Astrocyte of the spinal cord (primary cell): ENCODE measurements at places on chromosomes 12 and 14.

- DNase-seq, result peak; percentile 90
These were observed 19.7 kb upstream of the PLEKHD1 start for GRCh38 chr14:69464829-69465228.

- no peak for DNase-seq
These were observed 472.8 kb upstream of the PRICKLE1 start for GRCh38 chr12:43062201-43062895.

DNA sequence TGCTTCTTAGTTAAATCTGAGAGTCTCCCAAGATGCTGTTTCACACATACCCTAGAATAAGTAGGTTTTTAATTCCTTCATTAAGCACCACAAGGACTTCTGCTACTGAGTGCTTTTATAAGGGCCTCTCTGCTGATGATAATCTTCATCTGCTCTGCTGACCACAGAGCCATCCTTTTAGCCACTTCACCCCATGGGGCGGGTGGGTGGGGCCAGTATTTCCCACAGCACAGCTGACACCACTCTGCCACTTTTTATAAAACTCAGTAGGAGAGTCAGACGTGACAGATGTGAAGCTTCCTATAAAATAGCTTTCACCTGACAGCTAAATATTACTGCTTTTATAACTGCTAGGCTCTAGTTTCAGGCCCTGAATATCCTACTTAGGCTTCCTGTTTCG, 20.3 kb downstream of the FCF1 start:
- DNase-seq, result no peak

DNA sequence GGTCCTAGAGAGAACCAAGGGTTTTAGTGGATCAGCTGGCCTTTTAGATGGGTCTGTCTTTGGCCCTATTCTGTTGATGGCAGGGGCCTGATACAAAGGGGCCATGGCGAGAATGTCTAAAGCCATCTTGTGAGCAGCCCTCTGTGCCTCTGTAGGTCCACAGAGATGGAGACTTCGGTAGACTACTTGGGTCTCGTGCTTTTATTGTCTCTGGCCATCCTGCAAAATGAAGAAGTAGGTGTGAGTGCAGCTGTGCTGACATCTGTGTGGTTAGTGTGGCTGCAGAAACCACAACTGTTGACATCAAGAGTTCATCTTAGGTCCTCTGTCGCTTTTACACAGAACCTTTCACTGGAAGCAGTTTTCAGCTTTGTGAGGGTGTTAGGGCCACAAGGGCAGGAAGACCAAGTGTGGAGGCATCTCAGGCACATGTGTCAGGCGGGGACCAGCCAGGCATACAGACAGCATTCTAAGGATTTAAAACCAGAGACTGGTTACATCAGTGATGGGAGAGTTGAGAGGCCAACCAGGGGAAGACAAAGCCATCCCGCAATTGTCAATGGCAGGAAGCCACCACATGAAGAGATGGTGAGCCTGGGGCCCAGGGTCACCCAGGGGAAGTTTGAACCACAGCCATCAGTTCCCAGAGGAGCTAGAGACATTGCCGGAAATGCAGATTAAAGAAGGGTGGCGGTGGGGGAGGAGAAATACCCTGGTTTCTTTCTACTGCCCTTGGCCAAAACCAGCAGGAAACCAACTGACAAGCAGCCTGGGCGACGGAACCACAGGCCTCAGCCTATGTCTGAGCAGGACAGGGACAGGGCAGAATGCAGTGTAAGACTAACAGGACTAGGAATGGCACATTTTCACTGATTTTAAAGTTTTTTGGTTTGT, 13.0 kb upstream of the TPCN1 start:
- peak; percentile 34 for DNase-seq

DNA sequence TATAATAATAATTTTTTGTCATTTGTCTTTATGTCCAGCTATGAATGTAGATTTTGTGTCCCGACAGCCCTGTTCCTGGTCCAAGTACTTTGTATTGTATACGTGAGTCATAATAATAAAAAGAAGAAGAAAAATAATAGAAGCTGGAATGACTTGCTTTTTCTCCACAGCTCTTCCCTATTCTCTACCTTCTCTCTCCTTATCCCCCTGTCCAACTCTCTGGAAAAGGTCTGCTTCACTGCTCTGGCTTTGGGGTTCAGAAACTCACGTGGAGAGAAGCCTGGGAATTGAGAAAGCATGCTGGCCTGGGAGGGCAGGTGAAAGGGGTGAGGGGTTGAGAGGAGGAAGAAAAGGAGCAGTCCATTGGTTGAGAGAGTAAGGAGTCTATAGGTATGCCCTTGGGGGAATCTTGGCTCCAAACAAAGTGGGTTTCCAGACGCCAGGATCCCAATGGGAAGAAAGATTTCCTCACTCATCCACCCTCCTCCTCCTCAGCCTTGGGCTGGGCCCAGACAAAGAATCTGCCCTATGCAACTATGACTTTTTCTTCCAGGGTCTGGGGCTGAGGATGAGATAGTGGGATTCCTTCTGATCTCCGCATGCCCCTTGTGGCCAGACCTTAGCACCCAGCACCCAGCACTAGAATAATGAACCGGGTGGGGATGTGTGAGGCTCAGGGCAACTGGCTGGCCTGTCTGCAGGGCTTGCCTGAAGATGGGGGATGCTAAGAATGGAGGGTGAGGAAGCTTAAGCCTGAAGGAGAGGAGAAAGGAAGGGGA, 4.0 kb downstream of the HOXC8 start:
- DNase-seq, result no peak

DNA sequence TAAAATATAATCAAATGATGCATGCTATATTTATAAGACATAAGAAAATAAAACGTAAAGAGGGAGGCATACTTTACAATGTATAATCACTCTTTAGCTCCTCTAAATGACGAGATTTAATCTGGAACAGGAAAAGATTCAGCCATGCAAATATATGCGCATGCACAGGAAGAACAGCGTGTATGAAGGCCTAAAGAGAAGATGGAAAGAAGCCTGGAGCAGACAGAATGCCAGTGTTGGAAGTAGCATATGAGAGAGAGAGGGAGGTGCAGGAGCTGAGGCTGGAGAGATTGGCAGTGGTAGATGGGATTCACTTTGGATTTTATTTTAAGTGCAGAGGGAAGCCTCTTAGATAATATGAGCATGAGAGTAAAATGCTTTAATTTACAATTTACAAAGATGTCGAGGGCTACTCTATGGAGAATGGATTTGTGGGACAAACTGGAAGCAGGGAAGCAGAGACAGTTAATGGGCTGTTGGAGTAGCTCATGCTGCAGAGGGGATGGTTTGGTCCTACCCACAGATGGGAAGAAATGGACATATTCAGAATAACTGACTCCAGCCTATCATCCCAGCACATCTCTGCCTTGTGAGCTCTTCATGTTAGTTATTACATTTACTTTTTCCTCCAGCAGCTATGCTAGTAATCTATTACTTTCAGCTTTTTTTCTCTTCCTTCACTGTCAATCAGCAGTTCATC, 411.1 kb downstream of the TMTC2 start:
- DNase-seq, result no peak

GRCh38 chr14:91420686-91421085, 3.1 kb upstream of the CCDC88C start:
- DNase-seq, result no peak

DNA sequence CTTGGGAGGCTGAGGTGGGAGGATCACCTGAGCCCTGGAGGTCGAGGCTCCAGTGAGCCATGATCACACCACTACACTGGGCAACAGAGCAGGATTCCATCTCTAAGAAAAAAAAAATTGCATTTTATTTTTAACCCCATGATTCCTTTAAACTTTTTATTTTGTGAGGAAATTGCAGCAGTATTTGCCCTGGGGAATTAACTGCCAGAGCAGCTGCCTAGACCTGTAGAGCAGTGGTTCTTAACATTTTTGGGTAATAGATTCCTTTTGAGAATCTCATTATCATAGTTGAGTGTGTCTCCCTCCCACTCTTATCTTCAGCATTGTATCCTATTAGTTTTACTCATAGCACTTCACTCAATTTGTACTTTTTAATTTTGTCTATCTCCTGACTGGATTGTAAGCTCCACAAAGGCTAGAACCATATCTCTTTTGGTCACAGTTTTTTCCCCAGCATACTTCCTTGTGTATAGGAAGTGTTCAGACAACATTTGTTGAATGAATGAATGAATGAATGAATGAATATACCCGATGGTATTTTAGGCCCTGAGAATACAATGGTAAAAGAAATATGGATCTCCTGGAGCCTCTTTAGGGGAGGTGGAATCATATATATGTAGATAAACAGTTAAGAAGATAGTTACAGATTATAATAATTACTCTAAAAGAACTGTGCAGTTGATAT, 40.6 kb downstream of the BRMS1L start:
- DNase-seq, result no peak

- peak; percentile 62 for DNase-seq
These were observed 163.4 kb downstream of the SAMD4A start for GRCh38 chr14:54730156-54730961.

GRCh38 chr12:52575256-52575655, 1.6 kb upstream of the KRT74 start:
- DNase-seq, result no peak

DNA sequence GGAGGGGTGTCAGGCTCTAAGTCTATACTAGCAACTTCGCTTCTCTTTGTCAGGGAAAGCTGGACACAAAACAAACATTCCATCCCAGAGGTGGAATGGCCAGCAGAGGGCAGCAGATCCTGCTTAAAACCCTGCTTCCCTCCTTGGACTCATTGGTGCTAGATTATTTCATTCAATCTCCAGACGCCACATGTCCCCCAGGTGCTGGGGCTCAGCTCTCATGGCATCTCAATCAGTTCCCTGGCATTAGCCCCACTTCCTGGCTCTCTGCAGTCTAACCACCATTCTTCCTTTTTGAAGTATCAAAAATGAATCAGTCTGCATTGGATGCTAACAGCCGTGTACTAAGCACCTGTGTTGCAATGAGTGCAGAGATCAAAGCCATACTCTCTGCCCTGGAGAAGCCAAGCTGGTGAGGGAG, 8.1 kb upstream of the PPP1R1A start:
- peak; percentile 55 for DNase-seq

GRCh38 chr14:103830511-103831270, 16.7 kb downstream of the PPP1R13B start:
- DNase-seq, result no peak

- no peak for DNase-seq
These were observed 45.8 kb downstream of the SLCO1C1 start for GRCh38 chr12:20740972-20741371.

GRCh38 chr14:23602181-23603095, 23.8 kb upstream of the JPH4 start:
- no peak for DNase-seq

DNA sequence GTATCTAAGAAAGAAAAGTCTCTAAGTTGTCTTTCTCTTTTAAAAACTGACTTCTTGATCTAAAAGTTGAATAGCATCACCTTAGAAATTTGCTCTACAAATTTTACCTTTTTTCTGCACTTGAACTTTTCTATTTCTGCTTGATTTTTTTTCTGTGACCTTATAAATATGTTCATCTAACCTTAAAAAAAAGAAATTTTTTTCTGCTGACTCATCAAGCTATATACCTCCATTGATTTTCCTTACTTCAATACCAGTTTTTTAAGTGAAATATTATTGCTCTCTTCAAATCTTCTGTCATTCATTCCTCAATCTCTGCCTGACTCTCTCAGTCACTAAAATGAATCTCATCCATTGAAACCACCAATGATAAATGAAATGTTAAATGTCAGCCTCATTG, 910.1 kb downstream of the GALC start:
- DNase-seq, result no peak

GRCh38 chr14:22399776-22400175, 189.2 kb downstream of the DAD1 start:
- no peak for DNase-seq

GRCh38 chr12:19967431-19967830, 400.9 kb upstream of the PDE3A start:
- DNase-seq, result peak; percentile 96

DNA sequence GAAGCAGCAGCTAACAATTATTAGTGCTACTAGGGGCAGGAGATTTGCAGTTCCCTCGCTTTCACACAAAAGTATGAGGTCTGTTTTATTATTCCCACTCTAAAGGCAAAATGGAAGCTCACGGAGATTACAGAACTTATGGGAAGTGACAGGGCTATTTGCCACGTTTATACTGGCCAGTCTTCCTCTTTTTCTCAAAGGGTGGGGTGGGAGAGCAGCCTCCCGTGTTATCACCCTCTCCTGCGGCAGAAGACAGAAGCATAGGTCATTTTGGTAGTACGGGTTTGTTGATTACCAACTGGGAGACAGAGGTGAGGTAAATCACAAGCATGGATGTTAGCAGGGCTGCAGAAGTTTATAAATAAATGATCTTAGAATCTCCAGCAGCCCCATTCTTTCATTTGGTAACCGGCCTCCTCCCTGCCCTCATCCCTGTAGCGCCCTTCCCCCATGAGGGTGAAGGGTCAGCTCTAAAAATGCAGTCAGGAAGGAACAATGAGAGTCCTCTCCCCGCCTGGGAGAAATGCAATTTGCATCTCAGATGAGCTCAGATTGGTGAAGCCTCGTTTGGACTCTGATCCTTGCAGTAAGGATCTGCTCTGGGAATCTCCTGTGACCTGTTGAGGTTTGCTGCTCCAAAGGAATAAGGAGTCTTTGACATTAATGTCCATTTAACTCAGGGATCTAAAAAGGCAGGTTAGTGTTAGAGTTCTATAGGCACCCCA, 44.7 kb upstream of the SINHCAF start:
- no peak for DNase-seq

- DNase-seq, result no peak
These were observed 60.4 kb upstream of the IFNG-AS1 start for GRCh38 chr12:67928621-67929383.

GRCh38 chr12:119678459-119678858, 10.5 kb downstream of the PRKAB1 start:
- no peak for DNase-seq

DNA sequence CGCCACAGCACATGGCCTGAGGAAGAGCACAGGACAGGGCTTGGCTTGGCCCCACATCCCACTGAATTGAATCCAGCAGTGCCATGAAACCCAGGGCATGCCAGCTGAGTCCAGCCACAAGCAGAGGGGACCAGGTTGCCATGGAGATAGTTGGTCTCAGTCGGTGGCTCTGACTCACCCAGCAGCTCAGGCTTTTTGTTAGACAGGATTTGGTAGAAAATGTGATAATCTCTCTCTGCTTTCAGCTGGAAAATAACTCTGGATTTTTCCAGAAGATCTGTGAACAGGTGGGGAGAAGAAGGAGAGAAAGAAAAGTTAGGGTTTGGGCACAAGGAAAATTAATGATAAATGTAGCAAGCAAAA, 4.8 kb downstream of the MYH7 start:
- DNase-seq, result no peak

DNA sequence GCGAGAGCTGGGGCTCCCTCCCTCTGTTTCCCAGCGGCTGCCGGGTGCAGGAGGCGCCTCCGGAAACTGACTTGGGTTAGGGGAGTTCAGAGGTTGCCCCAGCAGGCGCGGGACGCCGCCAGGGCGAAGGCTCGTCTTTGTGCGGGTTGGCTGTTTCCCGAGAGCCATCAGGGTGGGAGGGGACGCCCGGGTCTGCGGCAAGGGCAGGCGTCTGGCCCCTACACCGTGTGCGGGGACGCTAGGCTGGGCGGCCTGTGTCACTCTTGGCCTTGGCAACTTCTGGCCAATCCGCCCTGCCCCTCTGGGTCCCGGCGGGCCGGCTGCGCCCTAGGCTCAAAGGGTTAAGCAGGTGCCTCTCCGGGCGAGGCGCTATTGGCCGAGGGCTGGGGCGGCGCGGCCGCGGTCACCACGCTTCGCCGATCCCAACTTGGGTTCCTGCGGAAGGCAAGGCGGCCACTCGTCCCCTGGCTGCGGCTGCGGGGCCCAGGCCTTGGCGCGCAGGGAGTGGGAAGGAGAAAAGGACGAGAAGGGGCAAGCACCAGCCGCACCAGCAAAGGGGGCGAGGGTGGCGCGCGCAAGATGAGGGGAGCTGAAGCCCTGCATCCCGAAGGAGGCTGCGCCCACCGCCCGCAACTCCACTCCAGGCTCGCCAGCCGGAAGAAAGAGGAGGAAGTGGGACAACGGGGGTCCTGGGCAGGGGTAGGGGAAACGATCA, 5.6 kb upstream of the NPAS3 start:
- DNase-seq, result no peak

GRCh38 chr14:20327005-20327869, 5.8 kb downstream of the CCNB1IP1 start:
- peak; percentile 74 for DNase-seq
